GM12878 (cell line): ENCODE measurements at places on chromosomes 5 and 9.
A peak's percentile ranks its signal among the peaks of the same experiment; 100 is the strongest.

GRCh38 chr5:103178167-103178566 is 58.1 kb downstream of the PPIP5K2 start:
- no peak for DNase-seq

- no peak for DNase-seq
Observed at GRCh38 chr5:59588922-59589321, 304.6 kb downstream of the PDE4D start.

DNA sequence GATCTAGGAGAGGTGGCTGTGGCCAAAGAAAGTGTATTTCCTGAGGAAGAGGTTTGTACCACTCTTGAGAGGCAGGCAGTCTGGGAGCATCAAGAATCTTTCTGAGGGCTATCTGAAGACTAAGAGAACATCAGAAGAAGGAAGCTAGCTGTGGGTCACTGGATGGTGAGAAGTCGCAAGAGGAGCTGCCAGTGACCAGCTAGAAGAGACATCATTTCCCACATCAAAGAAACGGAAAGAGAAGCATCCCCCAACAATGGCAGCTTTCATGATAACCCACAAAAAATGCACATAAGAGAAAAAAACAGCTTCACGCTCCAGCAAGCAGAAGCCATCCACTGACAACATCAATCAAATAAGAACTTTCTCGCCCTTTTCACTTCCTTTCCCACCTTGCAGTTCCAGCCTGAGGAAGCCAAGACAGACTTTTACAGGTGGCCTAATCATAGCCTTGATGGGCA is 25.0 kb upstream of the CEP78 start:
- peak; percentile 77 for DNase-seq

DNA sequence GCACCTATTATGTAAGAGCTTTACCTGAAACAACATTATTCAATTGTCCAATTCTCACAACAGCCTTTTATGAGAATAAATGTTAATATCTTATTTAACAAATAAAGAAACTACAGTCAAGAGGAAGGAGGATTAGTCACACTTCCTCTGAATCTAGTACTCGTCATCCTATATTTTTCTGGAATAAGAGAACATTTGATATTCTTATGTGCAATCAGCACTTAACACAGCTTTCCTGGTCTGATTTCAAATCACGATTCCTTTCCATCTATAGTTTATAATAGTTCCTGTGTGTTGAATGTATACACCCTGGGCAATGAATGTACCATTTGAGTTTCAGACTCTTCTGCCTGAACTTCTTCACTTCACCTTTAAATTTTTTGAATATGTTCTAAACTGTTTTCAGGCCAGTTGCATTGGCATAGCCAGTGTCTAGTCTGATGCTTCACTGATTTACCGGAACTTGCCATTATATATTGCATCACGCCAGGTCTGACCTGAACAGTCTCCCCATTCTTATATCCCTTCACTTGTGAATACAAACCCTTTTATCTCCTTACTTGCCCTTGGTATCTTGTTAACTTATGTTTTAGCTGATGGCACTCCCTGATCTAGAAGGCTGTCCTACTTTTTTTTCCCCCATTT is 698.3 kb downstream of the MAT2B start:
- DNase-seq: no peak

- DNase-seq: no peak
Observed at GRCh38 chr9:35604578-35605350, at the start of gene TESK1. TSS of gene TESK1 (plus strand) at chr9:35605262. CDS start at chr9:35605620, 358 bp downstream.

DNA sequence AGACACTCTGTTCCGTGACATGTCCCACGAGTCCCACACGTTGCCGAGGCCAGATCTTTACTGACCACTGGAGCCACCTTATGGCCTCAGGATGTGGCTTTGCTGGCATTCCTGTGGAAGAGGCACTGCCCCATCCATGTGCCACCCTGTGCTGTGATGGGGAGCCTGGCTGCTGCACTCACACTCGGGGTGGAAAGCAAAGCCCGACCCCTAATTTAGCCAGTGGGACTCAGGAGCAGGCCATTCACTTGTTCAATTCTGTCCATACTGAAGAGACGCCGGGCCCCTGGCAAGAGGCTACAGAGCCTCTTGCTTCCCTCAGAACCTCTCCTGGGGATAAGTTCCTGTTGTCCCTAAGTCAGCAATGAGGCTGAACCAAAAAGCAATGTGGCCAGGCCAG is 18.6 kb upstream of the CEP72 start:
- DNase-seq: no peak

DNA sequence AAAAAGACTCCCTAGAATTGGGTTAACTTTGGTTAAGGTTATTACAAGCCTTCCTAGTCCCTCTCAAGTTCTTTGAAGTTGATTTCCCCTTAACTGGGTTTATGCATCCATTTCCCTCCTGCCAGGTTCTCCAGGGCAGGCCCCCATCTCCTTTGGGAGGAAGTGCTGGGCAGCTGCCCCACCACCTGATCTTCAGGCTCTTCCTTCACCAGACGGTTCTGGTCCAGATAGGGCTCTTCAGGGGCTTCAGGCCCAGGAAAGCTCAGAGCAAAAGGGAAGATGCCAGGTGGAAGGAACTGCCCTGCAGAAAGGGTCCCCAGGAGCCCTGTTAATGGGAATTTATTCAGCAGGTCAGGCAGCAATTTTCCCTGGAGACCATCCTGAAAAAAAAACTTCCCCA is 2.1 kb downstream of the SMIM32 start:
- no peak for DNase-seq

DNA sequence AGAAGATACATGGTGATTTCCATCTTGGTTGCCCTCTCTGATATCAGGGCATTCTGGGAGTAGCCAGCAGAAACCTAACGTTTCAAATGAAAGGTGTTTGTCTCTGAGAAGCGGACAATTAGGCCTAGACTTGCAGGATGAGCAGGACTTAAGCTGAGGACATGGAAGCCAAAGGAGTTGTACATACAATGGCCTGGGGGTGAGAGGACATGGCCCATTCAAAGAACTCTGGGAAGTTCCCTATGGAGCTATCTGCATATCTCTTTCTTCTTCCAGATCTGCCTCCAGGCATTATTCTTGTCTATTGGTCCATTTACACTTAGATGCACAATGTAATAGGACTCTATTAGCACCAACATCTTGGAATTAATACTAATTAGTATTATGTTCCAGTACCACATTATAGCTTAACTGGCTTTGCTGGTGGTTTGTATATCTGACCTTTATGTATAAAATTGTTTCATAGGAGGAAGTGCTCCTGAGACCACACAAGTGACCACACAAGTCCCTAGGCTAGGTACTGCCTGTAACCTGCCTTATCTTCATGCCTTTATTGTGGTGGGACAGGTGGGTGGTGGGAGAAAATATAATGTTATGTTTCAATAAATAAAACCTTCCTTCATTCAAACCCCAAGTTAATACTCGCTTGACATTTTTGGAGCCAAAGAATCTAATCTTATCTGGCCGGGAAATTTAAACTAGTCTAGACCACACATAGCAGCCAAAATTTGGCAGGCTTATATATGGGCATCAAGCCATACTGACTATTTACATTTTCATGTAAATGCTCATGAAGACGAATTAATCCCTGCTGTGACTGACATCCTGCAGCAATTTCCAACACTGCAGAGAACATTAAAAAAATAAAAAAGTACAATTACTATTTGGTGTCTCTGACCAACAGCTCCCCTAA is 52.1 kb upstream of the EQTN start:
- DNase-seq: no peak

- DNase-seq: no peak
Observed at GRCh38 chr9:110217656-110218099, 9.7 kb upstream of the C9orf152 start.

DNA sequence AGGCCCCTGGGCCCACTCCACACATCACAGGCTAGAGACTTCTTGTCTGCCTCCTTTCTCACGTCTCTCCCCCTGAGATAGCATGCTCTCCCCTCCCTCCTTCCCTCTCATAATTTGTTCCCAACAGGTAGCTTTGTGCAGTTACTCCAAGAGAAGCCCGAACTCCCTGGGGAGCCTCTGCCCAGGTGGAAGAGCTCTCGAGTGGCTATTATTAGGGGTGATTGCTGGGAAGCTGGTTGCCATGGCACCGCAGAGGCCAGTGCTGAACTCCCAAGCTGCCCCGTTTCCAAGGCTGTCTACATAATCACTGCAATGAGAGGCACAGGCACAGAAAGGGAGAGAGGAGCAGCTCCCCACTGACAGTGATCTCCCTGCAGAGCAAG is 104.7 kb upstream of the GPR151 start:
- no peak for DNase-seq

DNA sequence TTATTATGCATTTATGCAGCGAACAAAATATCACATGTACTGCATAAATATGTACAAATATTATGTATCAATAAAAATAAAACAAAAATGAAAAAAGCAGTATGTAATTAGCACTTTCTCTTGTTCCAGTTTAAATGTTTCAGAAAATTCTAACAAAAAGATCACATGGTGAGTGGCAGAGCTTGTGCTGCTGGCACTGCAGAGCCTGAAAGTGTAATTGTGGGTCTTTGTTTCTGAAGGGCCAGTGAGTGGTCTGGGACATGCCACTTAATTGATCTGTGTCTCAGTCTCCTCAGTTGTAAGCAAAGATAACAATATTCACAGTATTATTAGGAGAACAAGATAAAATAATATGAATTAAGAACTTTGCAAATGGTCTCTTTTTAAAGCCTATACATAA is 39.5 kb upstream of the RAI14 start:
- DNase-seq: no peak

DNA sequence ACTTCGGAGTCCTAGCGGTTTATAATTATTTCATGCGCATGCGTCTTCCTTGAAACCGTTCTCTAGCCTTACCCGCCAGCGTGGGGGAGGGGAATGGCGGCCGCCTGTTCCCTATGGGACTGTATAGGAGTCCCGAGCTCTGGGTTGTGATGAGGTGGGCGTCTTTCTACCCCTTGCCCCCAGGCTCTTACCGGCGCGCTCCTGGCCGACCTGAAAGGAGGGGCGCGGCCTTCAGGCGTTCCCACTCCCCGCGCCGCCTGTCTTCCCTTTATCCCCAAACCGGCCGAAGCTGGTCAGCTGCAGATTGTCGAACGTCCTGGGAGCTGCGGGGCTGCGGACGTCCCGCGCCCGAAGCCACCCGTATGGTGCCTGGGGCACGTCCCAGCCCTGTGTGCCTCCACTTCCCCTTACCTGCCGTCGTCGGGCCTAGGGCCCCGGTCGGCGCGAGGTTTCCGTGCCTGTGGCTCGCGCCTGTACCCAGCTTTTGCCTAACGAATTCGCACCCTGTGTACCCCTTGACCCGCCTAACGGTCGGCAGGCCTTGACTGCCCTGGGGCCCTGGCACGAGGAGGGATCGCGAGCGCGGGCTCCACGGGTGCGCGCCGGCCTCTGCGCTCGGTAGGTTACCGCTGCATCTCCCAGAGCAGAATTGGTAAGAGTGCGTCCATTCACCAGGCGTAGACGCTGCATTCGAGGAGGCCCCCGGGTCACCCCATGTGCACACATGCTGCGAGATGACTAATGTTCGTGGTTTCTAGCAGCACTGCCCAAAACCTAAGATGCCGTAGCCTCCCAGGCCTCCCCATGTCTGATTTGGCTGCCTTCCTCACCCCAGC is 653 bp upstream of the HNRNPH1 start:
- no peak for DNase-seq

DNA sequence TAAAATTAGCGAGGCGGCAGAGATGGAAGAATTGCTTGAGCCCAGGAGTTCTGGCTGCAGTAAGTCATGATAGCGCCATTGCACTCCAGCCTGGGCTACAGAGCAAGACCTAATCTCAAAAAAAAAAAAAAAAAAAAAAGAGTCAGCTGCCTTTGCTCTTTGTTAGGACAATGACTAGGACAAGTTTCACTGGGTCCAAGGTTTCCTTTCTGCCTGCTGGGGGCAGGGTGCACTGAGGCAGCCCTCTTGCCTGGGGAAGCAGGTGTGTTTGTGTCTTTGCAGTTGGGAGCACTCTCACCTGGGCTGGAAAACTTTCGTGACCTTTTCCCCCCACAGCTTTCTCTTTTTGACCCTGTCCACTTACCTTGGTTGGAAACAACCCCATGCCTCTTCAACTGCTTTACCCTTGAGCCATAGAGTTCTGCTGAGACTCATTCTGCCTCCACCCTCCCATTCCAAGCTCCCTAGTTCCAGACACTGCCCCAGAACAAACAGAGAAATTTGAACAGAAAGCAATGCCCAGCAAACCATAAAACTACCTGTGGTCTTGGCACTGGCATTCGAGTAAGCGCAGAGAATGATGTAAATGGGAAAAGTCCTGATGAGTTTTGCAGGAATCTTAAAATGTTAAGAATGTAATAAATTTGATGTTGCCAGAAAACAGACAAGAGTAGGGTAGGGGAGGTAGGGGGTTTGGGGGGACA is 17.0 kb upstream of the MYO10 start:
- no peak for DNase-seq

DNA sequence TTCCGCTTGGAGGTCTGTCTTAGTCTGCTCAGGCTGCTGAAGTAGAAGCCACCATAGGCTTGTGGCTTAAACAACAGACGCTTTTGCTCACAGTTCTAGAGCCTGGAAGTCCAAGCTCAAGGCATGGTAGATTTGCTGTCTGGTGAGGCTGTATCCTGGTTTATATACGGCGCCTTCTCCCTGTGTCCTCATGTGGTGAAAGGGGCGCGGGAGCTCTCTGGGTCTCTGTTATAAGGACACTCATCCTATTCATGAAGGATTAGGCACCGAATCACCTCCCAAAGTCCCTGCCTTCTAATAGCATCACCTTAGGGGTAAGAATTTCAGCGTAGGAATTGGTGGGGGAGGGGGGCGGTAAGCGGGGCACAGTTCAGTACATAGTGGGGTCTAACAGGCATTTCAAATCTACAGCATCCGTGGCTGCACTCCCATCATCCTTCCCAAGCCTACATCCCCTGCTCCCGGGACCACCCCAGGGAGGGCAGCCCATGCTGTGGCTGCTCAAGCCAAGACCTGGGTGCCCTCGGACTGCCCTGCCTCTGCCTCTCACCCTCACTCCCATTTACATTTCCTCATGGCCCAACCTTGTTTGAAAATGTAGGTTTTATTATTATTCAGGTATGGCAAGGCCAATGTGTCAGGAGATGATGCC is 15.1 kb upstream of the LPCAT1 start:
- DNase-seq: no peak

- DNase-seq: no peak
Observed at GRCh38 chr5:26868504-26868903, 169.9 kb downstream of the CDH9 start.

- DNase-seq: no peak
Observed at GRCh38 chr9:108395421-108395820, 460.4 kb downstream of the ACTL7B start.

- no peak for DNase-seq
Observed at GRCh38 chr9:105286098-105286497, 41.6 kb downstream of the SLC44A1 start.

- no peak for DNase-seq
Observed at GRCh38 chr9:121268598-121268850, 562 bp downstream of the GSN start.

DNA sequence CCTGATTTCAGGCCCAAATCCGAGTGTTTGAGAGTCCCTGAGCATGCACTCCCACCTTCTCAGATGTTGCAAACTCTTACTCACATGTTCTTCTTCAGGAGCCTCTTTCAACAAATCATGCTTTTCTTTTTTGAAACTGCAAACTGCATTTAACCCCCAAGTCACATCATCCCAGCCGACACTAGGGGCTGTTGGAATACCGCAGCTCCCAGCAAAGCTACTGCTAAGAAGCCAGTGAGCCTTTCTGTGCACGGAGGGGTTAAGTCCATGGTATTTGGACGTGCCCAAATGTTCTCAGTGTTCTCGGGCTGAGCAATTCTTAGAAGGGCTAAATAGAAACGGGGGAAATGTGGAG is 282.9 kb downstream of the NFIB start:
- no peak for DNase-seq

- no peak for DNase-seq
Observed at GRCh38 chr5:141875795-141876627, 2.2 kb downstream of the PCDH1 start.
